Glomerular endothelial cell (primary cell): ENCODE measurements at places on chromosomes 1 and 21.

DNA sequence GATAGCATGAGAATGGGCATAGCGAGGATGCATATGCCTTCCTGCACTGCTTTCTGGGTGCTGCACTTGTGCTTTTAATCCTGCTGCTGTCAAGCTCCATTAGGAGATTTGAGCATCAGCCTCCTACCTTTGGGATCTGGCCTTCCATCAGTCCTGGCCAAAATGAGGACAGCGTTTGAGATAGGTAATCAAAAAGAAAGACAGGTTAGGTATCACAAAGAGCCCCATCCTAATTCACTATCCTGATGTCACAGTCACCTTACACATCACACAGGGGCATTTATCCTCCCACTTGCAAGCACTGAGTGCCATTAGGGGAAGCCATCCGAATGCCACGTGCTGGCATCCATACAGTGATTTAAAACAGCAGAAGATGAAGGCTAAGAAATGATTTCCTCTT, 13.2 kb upstream of the FAM163A start:
- DNase-seq: no peak

DNA sequence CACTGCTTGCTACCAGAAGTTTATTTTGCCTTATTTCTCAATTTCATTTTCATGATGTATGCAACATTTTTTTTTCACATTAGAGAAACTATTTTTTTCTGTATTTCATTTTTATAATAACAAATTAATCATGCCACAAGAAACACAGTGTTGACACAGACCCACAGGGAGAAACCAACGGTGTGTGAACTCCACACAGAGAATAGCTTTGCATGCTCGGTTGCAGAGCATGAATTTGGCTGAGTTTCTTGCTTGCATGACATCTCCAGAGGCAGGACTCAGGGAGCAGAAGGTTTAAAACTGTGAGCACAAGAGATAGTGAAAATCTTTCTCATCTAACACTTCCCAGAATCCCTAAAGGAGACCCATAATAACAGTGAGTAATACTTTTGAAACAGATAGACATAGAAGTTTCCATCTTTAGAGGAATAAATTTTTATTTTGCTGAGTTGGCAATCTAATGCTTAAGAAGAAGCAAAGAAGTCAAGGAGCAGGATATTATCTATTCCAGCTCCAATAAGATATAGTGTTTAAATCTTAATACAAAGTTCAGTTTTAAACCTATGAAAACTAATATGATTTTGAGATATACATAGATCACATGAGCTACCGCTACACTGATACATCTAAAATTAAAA, 890.9 kb downstream of the MRPL39 start:
- DNase-seq: no peak

DNA sequence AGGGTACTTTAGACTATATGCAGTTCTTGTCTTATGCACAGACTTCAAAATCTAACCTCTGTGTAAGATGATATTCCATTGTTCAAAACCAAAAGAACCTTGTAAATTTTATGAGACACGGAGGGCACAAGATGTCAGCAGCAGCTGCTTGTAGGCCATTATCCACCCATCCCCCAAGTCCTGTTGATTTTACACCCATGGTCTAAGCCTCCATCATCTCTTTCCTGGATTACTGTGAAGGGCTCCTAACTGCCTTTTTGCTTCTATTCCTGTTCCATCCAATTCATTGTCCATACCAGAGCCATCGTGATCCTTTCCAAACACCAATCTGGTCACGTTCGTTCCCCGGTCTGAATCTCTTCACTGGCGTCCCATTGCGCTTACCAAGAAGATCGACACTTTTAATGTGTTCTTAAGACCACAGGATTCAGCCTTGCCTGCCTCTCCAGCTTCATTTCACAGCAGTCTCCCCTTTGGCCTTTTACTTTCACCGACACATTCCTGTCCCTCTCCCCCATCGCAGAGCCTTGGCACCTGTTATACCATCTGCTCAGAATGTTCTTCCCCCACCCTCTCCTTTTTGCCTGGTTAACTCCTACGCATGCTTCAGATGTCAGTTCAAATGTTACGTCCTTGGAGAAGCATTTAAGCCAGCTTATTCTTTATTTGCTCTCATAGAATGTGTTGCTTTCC, 107.3 kb upstream of the POU3F1 start:
- DNase-seq: no peak

GRCh38 chr1:113399062-113399583, 8.8 kb downstream of the MAGI3 start:
- no peak for DNase-seq

- DNase-seq: no peak
These were observed 180.4 kb downstream of the FOXD2 start for GRCh38 chr1:47618222-47618720.

DNA sequence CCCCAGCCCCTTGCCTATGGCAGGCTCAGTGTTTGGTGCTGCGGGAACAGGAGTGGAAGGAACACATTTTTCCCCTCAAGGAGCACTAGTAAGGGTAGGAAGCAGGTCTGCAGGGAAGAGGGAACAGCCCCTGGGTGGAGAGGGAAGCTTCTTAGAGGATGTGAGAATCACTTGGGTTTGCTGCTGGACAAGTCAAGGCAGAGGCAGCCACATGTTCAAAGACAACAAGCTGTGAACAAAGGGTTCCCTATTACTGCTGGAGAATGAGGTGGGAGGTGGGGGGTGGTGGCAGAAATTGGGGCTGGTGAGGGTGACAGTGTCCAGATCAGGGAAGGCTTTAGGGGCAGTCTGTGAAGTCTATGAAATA, 24.8 kb upstream of the CITED4 start:
- no peak for DNase-seq

GRCh38 chr1:56329970-56330369, 249.4 kb downstream of the PLPP3 start:
- DNase-seq: no peak

GRCh38 chr1:53966794-53967193, 20.6 kb downstream of the LRRC42 start:
- DNase-seq: no peak

GRCh38 chr1:151005729-151006319, 878 bp downstream of the MINDY1 start:
- no peak for DNase-seq

GRCh38 chr1:12472798-12473551, 145.0 kb downstream of the DHRS3 start:
- DNase-seq: no peak

GRCh38 chr1:108504447-108504846, 54.3 kb downstream of the NBPF6 start:
- DNase-seq: no peak

DNA sequence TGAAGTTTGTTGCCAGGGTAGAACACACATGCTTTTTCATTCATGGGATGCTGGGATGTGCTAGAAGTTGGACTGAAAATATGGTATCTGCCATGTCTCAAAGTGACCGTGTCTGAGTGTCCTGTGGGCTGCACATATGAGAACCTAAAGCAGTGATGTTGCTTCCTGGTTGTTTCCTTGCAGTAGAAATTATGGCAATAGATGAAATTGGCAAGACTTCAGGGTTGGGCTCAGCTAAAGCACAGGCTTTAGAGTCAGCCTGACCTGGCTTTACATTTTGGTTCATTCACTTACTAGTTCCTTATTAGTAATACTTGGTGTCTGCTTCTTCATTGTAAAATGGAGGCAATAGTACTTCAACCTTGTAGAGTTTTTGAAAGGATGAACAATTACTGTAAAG, 2.2 kb downstream of the LAMC2 start:
- DNase-seq: no peak
